ENCODE measurements at places on chromosomes 16 and 17.

GRCh38 chr17:65277576-65277975, 140.4 kb downstream of the RGS9 start:
- no peak for DNase-seq
- H3K4me3 ChIP-seq = no peak overlapping the region
- H3K27me3 ChIP-seq = no peaks in the 10 kb centered on the region
- H3K27ac ChIP-seq = no peak overlapping the region
- H3K4me1 ChIP-seq = peaks cover 4% of the 10 kb centered on the region

GRCh38 chr17:67187927-67188326, 57.1 kb downstream of the HELZ start:
- H3K36me3 ChIP-seq = no peaks in the 10 kb centered on the region
- no peaks in the 10 kb centered on the region for H3K27me3 ChIP-seq
- DNase-seq = no peak
- H3K4me1 ChIP-seq = no peaks in the 10 kb centered on the region

GRCh38 chr17:37211136-37211535, 164.6 kb upstream of the C17orf78 start:
- DNase-seq = no peak
- no peaks in the 10 kb centered on the region for H3K27me3 ChIP-seq
- H3K27ac ChIP-seq = no peak overlapping the region
- H3K36me3 ChIP-seq = peaks cover 35% of the 10 kb centered on the region
- H3K4me1 ChIP-seq = peaks cover 5% of the 10 kb centered on the region

DNA sequence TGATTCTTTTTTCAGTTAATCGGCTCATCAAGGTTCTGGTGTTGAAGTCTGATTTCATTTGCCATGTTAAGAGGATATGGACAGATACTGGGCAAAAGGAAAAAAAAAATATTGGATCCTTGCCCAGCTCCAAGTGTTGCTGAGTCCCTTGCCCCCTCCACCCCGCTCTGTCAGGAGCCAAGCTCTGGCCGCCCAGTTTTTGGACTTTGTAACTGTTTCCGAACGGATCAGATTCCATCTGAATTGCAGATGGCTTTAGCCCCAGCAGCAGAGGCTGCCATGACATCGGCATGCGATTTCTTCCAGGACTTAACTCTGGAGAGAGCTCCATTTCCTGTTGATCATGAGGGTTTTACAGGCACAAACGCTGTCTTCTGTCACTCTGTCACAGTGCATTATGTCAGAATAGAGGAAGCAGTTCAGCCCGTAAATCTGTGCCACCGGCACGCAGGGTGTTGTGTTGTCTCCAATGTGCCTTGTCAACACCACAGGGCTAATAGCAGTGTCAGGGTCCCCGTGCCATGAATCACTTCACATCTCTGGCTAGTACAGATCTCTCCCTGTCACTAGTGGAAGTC, 615.6 kb downstream of the MAF start:
- H3K4me1 ChIP-seq = peaks cover 2% of the 10 kb centered on the region
- no peak overlapping the region for H3K4me3 ChIP-seq
- H3K27ac ChIP-seq = no peak overlapping the region
- no peaks in the 10 kb centered on the region for H3K36me3 ChIP-seq

DNA sequence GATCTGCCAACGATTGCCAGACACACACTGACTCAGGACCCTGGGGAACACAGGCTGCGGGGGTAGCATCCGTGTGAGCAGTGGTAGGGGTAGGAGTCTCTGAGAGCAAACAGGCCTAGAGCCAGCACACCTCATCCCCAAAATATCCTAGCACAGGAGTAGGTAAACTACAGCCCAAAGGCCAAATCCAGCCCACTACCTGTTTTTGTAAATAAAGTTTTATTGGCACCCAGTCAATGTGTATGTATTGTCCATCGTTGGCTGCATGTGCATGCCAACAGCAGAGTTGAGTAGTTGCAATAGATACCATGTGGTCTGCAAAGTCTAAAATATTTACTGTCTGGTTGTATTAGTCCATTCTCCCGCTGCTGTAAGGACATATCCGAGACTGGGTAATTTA, 55.5 kb upstream of the GPRC5B start:
- H3K4me1 ChIP-seq = no peaks in the 10 kb centered on the region
- DNase-seq = no peak
- no peak overlapping the region for H3K4me3 ChIP-seq
- no peaks in the 10 kb centered on the region for H3K27me3 ChIP-seq
- H3K27ac ChIP-seq = no peak overlapping the region

GRCh38 chr16:50602531-50603205, 54.5 kb downstream of the NKD1 start:
- no peaks in the 10 kb centered on the region for H3K36me3 ChIP-seq
- no peak for DNase-seq
- H3K27me3 ChIP-seq = no peaks in the 10 kb centered on the region
- H3K27ac ChIP-seq = no peak overlapping the region
- no peak overlapping the region for H3K4me3 ChIP-seq

- H3K4me3 ChIP-seq = no peak overlapping the region
- no peak overlapping the region for H3K27ac ChIP-seq
- no peaks in the 10 kb centered on the region for H3K36me3 ChIP-seq
- H3K27me3 ChIP-seq = no peaks in the 10 kb centered on the region
- no peaks in the 10 kb centered on the region for H3K4me1 ChIP-seq
These were observed 24.7 kb upstream of the CDRT15 start for GRCh38 chr17:14261406-14261805.

GRCh38 chr17:34616148-34616547, 36.8 kb downstream of the TMEM132E start:
- peaks cover 14% of the 10 kb centered on the region for H3K4me1 ChIP-seq
- DNase-seq = peak; percentile 69
- H3K36me3 ChIP-seq = no peaks in the 10 kb centered on the region
- H3K27ac ChIP-seq = no peak overlapping the region
